ENCODE measurements at places on chromosomes 6 and 20.

DNA sequence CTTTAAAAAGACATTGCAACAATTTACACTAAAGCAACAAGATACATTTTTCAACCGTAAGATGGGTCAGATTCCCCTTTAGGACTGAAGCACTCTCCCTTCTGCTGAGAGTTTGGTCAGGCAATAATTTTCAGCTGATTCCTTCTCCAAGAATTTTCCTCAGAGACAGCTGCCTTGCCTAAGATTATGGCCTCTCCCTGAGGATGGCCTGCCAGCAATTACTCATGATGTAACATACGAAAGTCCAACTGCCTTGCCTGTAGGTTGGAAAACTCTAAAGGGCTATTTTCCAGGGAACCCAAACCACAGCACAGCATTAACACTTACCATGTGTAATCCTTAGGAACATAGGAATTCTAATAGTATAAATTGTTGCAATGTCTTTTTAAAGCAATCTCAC, 229.1 kb upstream of the FLRT3 start:
- no peak for DNase-seq

- DNase-seq: no peak
These were observed 177.6 kb downstream of the JARID2 start for GRCh38 chr6:15423286-15423993.

DNA sequence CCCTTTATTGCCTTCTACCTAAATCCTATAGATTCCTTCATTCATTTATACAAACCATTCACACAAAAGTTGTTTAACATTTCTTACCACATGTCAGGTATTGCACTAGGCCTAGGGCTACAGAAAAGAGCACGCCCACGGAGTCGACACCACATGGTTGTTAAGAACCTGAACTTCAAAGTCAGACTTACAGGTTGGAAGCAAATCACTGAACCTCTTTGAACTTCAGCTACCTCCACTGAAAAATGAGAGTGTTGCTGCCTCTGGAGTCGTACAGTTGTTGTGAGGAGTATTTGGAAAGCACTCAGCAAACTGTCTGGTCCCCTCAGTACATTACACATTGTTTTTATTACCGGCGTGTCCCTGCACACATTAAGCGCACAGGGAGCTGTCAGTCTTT, 3.3 kb upstream of the SLPI start:
- no peak for DNase-seq

DNA sequence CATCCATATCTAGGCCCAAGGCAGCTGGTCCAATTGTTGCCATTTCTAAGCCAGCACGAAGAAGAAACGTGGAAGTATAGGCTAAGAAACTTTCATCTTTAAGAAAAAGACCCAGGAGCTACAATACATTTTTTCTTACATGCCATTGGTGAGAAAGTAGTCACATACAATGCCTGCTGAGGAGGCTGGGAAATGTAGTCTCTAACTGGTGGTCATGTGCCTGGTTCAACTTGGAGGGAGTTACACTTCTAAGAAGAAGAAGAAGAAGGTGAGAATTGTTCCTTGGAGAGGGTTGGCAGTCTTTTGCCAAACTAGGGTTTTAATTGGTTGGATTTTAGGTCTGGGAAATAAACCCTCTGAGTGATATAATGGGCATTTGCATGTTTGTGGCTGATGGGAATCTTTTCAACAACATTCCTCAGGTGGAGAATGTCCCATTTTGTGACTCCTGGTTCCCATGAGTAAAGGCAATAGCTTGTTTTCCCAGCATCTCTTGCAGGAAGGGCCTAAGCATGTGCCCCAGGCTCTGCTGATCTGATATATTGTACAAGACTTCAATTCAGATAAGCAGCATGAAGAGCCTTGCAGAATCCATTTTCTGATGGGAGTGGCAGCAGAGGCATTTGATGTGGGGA, 47.0 kb upstream of the PREP start:
- no peak for DNase-seq

GRCh38 chr6:84448331-84448730, 220.9 kb upstream of the CEP162 start:
- DNase-seq: no peak

DNA sequence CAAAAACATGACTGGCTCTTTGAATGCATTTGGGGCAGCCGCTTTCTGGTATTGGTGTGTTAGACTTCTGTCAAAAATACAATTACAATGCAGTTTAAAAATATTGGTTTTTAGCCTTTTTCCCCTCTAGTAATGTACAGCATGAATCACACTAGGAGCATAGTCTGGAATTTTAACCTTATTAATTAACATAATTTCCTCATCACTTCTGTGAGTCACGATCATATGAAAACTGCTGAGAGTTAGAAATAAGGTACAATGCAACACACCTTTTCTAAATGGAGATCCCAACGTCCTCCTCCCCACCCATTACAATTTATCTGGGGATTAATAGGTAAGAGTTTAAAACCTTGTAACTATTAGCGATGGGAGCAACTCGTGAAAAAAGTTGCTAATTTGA, 297.1 kb upstream of the RIMS1 start:
- DNase-seq: no peak

GRCh38 chr6:101116337-101116736, 235.2 kb upstream of the ASCC3 start:
- no peak for DNase-seq
